ENCODE measurements at places on chromosomes 12 and 14. TPM values are rescaled to one million over a fixed set of nuclear protein-coding genes. Genes with fewer than 3 reads are reported as not detected.

The CLEC4D gene
- 0.23 TPM for total RNA-seq

The PGF gene
- total RNA-seq, result 0.12 TPM

The OVCH1 gene
- total RNA-seq, result not detected

The PLEKHH1 gene
- total RNA-seq, result 0.77 TPM

The CNTN1 gene
- not detected for total RNA-seq

The RASAL1 gene
- 0.38 TPM for total RNA-seq
